ENCODE measurements at places on chromosomes 4 and X.
A peak's percentile ranks its signal among the peaks of the same experiment; 100 is the strongest.

- DNase-seq = no peak
Observed at GRCh38 chr4:161442921-161443320, 720.9 kb downstream of the FSTL5 start.

- DNase-seq = no peak
Observed at GRCh38 chrX:30992381-30992904, 79.4 kb downstream of the FTHL17 start.

- peak; percentile 38 for DNase-seq
Observed at GRCh38 chrX:1673337-1673736, 58.5 kb downstream of the ASMT start.

- DNase-seq = no peak
Observed at GRCh38 chrX:8741981-8742380, 10.0 kb upstream of the ANOS1 start.

DNA sequence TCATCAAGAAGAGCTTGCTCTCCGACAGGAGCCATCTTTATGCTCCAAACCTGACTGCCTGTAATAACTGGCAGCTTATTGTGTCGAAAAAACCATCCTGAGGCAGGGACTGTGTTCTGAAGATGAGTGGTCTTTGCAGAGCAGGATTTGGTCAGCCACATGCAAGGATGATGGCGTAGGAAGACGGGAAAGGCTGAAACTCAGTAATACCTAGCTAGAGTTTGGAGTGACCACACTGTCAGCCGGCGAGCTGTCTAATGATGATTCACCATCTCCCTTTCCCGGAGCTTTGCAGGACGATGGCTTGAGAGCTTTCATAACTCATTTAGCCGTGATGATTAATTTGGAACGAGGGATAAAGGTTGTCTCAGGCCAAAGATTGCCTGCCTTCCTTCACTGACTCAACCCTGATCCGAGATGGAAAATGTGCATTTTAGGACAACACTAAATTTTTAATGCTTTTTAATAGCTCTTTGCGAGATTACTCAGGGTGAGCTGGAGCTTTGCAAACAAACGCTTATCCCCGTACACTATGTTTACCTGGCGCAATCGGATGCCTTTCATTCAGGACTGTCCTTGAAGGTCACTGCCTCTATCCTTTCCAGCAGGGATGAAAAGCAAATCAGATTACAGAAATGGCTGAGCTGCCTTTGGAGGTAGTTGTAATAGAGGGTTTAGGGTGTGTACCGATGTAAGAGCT, 288.5 kb downstream of the ASMT start:
- DNase-seq = no peak

DNA sequence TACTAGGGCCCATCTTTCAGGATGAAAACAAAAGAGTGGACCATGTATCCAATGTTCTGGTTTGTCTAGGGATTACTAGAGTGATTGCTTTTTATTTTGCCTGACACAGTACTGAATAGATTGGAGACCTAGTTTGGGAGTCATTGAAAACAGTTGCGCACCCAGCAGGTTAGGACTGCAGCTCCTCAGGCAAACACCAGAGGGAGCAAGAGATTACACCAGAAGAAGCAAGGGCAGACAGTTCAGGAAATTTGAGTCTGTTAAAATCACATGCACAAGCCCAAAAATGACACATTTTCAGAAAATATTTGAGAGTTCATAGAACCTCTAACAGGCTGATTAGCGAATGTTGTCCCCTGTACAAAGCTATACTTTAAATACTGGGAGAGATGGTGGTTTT, 55.6 kb downstream of the CYLC1 start:
- no peak for DNase-seq

DNA sequence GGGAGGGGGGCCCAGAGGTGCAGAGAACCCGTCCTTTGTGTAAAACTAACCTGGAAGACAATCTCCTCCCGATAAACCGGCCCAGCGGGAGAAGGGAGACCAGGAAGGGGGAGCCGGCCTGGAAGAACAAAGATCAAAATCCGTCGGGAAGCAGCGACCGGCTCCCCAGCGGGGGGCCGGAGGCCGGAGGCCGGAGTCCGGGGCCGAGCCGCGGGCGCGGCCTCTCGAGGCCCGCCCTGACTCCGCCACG, 552 bp downstream of the ZDHHC9 start:
- DNase-seq = no peak

- no peak for DNase-seq
Observed at GRCh38 chr4:113575401-113575800, 186.1 kb downstream of the CAMK2D start.

DNA sequence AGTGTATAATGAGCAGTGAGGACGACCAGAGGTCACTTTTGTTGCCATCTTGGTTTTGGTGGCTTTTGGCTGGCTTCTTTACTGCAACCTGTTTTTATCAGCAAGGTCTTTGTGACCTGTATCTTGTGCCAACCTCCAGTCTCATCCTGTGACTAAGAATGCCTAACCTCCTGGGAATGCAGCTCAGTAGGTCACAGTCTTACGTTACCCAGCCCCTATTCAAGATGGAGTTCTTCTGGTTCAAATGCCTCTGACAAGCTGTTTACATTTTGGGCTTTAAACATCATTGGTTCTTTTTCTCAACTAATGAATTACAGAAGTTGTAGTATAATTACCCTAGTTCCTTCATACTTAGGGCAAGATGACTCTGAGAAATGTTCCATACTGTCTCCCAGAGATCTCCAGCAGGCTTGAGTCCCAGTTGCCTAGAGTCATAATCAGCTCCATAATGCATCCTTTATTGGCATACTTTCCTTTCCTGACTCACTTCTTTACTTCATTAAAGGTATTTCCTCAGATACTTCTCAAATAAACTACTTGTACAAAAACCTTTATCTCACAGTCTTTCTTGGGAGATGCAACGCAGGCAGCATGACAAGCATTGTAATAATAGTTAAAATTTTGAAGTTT, 136.5 kb downstream of the KDM6A start:
- no peak for DNase-seq

DNA sequence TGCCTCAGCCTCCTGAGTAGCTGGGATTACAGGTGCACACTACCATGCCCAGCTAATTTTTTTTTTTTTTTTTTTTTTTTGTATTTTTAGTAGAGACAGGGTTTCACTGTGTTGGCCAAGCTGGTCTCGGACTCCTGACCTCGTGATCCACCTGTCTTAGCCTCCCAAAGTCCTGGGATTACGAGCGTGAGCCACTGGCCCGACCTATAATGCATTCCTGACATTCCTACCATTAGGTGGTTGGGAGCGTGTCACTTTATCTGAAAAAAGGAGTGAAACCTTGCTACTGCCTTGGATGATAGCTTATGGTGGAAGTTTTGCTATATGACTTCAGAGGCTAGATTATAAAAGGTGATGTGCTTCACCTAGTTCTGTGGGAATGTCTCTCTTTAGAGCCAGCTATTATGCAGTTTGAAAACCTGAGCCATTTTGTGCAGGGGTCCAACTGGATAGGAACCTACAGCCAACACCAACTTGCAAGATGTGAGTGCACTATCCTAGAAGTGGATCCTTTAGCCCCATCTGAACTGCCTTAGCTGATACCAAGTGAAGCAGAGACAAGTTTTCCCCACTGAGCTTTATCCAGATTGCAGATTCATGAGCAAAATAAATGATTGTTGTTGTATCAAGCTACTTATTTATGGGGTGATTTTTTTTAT, 29.8 kb upstream of the EMCN start:
- DNase-seq = no peak

DNA sequence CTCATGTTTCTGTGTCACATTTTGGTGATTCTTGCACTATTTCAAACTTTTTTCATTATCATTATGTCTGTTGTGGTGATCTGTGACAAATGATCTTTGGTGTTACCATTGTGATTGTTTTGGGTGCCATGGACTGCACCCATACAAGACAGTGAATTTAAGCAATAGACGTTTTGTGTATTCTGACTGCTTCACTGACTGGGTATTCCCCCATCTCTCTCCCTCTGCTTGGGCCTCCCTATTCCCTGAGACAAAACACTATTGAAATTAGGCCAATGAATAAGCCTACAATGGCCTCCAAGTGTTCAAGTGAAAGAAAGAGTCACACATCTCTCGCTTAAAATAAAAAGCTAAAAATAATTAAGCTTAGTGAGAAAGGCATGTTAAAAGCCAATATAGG, 60.2 kb downstream of the BANK1 start:
- no peak for DNase-seq

DNA sequence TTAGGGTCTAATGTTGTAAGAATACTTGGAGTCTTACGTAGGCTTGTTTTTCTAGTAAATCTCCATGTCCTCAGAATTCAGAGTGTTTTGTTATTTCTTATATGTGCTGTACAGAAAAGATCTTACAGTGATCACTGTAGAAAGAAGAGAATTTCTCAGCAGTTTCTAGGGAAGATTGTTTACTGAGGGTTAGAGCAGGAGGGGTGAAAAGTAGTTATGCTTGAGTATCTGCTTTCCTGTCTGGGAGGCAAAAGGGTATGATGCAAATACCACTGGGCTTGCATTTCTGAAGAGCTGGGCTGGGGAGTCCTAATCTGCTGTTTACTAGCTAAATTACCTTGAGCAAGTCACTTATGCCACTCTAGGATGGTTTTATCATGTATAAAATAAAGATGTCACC, 78.2 kb downstream of the BEND4 start:
- DNase-seq = no peak

DNA sequence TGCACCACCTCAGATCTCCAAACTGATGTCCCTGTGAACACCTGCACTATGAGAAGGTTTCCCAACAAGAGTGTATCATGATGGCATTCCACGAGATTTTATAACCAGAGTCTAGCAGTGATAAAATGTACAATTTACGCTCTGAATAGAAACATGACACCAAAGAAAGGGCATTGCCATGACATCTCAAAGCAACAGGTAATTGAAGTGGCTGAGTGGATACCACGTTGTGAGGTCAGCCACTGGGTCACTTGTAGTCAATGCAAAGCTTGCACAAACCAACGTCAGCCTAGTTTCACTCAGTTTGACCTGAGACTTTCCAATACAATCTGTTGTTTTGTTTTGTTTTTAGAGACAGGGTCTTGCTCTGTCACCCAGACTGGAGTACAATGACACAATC, 15.0 kb upstream of the SLC25A5 start:
- no peak for DNase-seq

DNA sequence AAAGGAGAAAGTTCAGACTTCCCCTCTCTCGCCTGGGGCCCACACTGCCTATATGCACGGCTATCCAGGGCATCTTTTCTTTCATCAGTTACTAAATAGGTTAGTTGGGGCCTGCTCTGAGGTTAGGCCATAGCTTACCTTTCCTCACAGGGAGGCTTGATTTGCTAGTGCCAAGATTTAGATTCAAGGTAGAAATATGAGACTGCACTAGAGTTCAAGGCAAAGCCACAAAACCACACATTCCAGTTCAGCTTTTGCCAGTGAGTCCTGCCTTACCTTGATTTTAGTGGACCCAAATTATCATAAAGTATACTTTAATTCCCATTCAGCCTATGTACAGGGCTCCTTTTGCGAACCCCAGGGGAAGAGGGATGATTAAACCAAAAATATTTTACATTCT, 762.8 kb downstream of the PDHA2 start:
- DNase-seq = no peak

DNA sequence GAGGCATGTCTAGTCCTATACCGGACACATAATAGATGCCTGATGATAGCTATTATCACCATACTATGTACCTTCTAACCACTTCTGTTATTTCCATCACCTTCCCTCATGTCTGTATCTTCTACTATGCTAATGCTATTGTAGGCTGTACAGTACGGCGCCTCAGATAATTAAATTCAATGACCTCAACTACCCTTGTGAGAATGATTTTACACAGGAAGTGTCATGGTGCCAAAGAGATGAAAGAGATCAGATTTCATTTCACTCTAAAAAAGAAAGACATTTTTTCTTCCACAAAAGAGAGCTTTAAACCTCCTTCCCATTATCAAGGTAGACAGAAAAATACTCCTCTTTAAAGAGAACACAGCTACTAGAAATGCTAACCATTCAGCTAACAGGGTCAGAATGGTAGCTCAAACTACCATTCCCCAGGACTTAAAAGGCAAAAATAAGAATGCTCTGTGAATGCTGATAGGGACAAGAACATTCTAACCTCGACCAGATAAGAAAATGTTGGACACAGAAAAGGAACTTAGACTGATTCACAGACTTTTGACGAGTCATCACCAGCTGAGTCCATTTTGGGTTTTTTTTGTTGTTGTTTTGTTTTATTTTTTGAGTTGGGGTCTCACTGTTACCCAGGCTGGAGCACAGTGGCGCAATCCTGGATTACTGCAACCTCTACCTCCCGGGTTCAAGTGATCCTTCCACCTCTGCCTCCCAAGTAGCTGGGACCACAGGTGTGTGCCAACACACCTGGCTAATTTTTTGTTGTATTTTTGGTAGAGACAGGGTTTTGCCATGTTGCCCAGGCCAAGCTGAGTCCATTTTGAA, 99.2 kb upstream of the RAPGEF2 start:
- DNase-seq = no peak

DNA sequence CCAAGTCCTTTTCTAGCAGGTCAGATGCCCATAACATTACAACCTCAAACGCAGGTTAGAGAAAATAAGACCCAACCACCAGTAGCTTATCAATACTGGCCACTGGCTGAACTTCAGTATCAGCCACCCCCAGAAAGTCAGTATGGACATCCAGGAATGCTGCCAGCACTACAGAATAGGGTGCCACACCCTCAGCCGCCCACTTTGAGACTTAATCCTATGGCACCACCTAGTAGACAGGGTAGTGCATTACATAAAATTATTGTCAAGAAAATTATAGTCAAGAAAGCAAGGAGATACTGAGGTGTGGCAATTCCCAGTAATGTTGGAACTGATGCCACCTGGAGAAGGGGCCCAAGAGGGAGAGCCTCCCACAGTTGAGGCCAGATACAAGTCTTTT, 19.9 kb upstream of the TRIM61 start:
- no peak for DNase-seq

DNA sequence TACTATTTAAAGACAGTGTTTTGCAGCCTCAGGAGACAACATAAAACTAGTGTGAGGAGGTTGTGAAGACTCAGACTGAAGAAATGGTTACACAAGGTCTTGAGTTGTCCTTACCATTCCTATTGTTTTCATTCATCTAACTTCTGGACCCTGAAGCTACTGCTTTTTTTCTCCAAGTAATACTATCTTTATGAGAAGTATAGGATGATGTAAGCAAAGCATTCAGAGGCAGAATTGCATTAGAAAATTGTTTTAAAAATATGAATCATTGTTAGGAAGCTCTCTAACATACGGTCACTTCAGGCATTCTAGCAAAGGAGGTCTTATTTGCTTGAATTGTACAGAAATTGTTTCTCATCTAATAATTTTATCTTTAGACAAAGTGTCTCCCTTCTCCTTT, 357.8 kb downstream of the TLL1 start:
- DNase-seq = no peak

GRCh38 chrX:118211891-118212816, 95.5 kb upstream of the KLHL13 start:
- no peak for DNase-seq

GRCh38 chr4:53706422-53707032, 115.2 kb upstream of the LNX1 start:
- no peak for DNase-seq

DNA sequence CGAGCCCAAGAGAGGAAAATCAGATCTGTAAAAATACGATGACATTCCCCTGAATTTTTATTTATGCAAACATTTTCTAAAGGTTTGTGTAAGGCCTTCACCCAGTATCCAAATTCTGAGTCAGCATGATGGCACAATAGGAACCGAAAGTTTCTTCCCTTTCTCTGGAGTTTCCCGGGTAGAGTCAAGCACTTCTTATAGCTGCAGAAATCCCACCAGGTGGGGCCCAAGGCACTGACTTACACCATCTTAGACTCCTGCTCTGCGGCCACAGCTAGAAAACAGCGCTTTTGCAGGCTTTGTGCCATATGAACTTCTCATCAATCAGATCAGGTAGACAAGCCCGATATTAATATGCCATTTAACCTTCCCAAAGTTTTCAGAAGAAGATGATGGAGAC, 13.4 kb downstream of the LEF1 start:
- DNase-seq = no peak

Data from CD4-positive, CD25-positive, alpha-beta regulatory T cell (primary cell).